Fibroblast of upper back skin (primary cell): ENCODE measurements at places on chromosomes 2 and 18.

- no peak for DNase-seq
These were observed 820.1 kb downstream of the METTL4 start for GRCh38 chr18:1751249-1751648.

- DNase-seq, result peak; percentile 83
These were observed 200.4 kb downstream of the INO80D start for GRCh38 chr2:205885492-205886099.

- DNase-seq, result peak; percentile 90
These were observed 768.3 kb downstream of the RNF144A start for GRCh38 chr2:7685342-7686015.

- DNase-seq, result no peak
These were observed 247.2 kb downstream of the EIPR1 start for GRCh38 chr2:3130444-3130843.

DNA sequence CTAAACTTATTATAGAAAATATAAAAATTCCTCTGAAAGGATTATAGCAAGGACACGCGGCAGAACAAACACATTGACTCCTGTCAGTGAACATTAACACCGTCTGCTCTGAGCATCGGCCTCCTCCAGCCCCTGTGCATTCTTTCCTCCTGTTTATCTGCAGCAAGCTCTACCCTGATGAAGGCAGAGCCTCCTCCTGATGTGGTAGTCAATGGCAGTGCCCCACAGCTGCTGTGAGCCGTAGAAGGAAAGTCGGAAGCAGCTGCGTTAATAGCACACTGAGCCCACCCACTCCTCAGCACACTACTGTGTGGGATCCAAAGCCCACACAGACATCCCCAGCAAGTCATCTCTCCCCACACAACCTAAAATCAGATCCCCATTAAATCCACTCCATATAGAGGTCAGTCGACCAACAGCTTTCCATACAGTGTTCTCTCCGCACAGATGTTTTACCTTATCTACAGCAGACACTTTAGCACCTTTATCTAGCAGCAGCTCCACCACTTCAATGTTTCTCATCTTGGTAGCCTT, 41.0 kb downstream of the KIDINS220 start:
- no peak for DNase-seq

DNA sequence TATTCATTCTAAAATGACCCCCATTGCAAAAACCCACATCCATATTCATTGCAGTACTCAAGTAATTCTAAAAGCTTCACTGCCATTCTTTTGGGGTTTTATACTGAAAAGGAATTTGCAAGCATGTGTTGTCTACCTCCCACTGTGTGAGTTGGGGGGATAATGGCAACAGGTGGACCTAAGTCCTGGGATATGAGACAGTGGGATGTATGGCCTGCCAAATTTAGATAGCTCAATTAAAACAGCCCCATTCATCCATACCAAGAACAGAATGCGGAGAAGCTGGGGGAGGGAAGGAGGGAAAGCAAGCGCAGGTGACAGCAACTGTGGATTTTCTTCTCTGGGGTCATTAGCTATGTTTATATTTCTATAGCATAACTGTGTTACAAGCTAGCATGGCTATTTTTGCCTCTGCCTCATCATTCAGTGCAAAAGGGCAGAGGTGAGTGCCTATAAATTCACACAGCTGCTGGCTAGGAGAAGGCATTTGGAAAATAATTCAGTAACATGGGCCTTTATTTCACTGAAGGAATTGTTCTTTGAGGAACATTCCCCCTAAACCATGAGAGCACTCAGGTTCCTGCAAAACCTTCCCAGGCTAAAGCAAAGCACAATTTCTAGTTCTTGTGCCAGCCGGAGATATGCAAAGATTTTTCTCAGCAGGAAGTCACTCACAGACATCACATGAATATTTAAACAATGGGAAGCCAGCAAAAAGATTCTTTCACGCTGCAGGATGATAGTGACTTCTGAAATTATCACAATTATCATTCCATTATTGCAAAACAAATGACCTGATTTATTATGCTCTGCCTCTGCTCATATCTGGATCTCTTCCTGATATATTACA, 393.9 kb upstream of the ACVR2A start:
- no peak for DNase-seq

DNA sequence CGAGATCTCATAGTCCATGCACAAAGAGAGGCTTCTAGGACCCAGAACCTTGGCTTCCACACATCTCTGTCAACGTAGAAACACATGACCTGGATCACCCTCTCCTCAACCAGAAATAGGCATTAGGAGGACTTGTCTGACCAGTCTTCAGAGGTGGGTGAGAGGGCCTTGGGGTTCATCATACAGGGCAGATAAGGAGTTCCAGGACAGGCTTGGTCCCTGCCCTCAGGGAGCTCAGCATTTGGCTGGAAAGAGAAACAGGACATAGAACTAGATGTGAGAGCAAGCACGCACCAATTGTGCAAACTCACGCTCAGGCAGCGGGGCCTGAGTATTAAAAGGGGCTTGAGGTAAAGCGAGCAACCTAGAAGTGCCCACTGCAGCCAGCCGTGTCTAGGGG, 28.6 kb upstream of the NOTO start:
- DNase-seq, result no peak

DNA sequence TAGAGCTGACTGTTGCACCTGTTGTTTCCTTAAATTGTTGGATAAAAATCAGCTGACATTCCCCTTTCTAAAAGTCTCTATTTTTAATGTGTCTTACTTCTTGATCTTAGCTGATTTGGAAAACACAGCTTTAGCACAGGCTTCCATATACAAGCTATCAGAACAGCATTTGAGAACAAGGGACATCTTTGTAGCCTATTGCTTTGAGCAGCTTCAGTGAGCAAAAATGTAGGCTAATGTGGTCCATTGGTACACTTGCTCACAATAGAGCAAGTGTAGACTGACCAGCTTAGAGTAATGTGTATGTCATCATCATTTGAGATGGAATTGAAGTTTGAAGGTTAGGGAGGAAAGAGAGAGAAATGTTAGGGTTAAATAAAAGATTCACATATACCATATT, 7.0 kb downstream of the INPP1 start:
- no peak for DNase-seq

GRCh38 chr2:147603876-147604275, 241.0 kb upstream of the ACVR2A start:
- no peak for DNase-seq
